NCI-H2029 (cell line): ENCODE measurements at places on chromosomes 1 and 21.

DNA sequence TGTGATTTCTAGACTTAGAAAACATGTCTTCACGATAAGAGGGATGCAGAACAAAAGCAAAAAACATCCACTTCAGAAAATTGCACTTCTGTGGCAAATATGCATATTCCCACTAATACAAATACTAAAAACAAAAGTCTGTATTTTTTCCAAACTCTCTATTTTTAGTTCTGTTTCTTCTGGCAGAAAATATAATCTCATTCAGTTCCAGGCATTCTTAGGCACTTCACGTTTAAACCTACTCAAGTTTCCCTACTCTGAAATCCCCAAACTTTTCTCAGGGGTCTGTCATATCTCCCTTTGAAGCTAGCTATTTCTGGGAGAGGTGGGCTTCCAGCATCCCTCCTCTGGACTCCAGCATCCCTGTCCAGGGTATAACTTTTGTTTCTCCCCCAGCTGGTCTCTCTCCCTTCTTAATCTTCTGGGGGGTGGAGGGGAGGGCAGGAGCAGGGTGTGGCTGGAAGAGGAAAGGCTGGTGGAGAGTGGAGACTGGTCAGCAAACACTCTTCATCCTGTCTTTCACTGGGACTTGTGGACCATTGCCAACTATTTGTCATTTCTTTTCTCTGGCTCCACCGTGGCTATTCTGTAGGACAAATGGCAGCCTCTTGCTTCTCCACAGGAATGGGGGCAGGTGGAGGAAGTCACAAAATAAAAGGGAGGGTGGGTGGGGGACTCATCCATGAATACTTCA, 19.6 kb upstream of the NCF2 start:
- DNase-seq = peak; percentile 24

GRCh38 chr1:48785869-48786268, 9.2 kb upstream of the BEND5 start:
- no peak for DNase-seq

DNA sequence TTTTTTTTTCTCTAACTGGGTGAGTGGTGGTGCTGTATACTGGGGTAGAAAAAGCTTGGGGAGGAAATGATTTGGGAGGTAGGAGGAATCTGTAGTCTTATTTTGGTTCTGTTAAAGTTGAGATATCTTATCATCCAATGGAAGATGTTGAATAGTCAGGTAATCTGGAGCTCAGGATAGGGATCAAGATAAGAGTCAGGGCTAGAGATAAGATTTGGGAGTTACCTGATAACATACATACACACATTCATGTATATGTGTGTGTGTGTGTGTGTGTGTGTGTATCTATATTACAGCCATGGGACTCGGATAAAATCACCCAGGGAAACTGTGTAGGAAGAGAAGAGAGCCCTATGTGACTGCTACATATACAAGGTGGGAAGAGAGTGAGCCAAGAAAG, 8.1 kb downstream of the PCAT6 start:
- no peak for DNase-seq

- DNase-seq = no peak
Observed at GRCh38 chr1:34153246-34153645, 11.8 kb downstream of the CSMD2 start.

GRCh38 chr1:212596798-212597197, 11.8 kb upstream of the ATF3 start:
- no peak for DNase-seq

DNA sequence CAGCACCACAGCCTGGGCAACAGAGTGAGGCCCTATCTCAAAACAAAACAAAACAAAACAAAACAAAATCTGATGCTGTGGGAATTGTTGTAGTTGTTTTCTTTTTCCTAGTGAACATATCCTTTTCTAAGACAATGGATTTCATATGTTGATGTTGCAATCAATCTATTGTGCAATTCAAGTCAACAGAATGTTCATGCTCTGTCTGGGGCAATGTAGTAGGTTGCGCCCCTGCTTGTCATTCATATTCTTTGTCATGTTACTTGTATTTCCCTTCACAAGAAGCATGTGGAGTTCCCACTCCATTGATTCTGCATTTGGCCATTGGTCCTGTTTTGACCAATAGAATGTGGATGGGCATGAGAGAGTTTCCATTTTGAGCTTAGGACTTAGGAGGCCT, 223.9 kb downstream of the DUSP10 start:
- no peak for DNase-seq

GRCh38 chr1:9326596-9326995, 33.9 kb downstream of the SPSB1 start:
- DNase-seq = no peak

DNA sequence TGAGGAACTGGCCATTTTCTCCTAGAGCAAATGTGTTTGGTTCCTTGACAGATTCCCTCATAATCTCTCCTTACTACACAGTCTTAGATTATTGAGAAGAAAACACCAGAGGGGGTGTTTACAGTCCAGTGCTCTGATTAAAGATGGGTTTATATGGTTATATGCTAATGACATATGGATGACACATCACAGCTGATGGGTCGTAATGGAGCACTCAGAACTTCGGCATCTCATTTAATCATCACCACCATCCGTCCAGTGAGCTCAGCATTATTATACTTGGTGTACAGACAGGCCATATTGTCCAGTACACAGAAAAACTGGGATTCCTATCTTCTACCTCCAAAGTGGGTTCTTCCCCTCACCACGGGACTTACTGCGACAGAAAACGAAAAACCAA, 22.3 kb upstream of the NR5A2 start:
- DNase-seq = no peak

DNA sequence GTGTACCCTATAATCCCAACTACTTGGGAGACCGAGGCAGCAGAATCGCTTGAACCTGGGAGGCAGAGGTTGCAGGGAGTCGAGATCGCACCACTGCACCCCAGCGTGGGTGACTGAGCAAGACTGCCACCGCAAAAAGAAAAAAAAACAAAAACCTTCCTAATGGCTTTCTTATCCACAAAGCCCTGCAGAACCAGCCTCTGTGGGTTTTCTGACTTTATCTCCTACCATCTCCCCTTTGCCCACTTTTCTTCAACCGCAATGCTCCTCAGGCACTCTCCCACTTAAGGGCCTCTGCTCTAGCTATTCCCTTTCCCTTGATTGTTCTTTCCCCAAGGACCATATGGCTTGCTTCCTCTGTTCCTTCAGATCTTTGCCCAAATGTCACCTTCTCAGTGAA, 67.9 kb upstream of the PUM1 start:
- no peak for DNase-seq

GRCh38 chr1:159949981-159950381, 4.1 kb downstream of the SLAMF9 start:
- DNase-seq = no peak

DNA sequence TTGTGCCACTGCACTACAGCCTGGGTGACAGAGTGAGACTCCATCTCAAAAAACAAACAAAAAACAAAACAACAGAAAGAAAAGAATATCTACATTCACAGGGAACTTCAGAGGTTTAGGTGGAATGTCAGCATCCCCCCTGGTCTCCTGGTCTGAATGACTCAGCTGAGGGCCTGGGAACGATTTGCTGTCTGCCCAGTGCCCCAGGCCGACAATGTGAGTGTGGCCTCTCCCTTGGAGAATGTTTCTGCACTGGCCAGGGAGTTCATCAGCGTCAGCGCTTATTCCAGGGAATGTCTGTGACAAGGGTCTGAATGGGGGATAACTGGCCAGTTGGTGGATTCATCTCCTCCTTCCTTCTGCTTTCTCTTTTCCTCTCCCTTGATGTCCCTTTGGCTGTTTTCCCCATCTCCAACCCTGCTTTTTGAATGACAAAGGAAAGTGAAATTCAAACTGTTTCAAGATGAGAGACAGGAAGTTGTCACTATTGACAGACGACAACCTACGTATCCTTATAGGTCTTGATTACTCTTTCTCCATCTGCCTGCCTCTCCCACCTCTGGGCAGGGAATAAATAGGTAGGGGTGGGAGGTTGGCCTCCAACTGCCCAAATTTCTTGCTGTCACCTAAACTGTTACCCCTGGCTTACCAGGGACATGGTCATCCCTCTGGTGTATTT, 213.1 kb downstream of the HHAT start:
- DNase-seq = no peak

DNA sequence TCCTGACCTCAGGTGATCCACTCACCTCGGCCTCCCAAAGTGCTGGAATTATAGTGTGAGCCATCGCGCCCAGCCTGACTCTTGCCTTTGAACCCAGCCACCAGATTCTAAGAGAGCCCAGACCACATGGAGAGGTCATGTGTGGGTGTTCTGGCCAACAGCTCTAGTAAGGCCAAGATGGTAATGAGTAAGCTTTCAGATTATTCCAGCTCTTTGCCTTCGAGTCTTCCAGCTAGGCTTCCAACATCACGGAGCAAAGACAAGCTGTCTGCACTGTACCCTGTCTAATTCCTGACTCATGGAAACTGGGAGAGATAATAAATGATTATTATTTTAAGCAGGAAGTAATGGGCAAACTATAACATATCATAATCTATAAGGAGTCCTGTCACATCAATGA, 14.8 kb upstream of the ZFP69B start:
- no peak for DNase-seq

- no peak for DNase-seq
Observed at GRCh38 chr1:94582565-94582964, 41.0 kb upstream of the F3 start.

DNA sequence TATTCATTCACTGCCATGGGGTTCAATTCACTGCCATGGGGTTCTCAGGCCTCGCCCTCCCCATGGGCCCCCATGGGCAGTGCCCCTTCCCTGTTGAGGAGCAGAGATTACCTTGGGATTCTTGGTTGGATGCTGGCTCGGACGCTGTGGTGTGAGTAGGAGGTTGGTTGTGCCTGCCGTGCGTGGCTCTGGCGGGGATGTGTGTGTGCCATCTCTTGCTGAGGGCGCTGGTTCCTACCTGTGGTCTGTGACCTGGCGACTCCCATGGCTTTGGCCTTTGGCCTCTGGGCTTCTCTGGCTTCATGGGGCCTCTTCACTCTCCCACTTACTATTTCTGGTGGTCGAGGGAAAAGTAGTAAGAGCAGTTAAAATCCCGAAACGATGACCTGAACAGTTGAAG, 42.1 kb downstream of the PCNT start:
- DNase-seq = no peak

DNA sequence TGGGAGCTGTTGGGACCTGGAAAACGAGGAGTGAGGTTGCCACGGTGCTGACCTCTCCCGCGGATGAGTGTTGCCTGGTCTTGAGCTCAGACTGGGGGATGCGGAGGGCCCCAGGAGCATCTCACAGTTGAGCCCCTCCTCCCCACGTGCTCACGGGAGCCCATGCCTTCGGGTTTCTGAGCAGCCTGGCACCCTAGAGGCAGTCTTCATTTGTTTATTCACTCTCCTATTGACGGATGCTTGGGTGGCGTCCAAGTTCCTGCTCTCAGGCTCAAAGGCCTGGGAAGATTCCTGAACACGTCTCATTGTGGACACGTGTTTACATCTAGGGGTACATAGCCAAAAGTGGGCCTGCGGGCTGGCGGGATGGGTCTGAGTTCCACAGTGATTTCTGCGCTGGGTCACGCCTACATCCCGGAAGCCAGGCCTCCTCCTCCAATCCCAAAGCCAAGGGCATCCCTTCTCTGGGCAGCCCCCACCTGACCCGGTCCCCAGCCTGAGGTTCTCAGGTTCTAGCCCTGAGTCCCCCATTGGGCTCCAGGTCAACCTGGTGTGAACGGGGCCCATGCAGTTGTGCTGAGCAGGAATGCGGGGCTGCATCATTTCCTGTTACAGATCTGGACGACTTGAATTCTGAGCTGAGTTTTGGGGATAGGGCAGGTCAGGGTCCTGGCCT, 14.7 kb downstream of the WNT3A start:
- DNase-seq = no peak

- peak; percentile 92 for DNase-seq
Observed at GRCh38 chr1:60149251-60149650, 75.7 kb upstream of the C1orf87 start.

GRCh38 chr1:25800703-25801377, 847 bp downstream of the SELENON start:
- DNase-seq = no peak
